ENCODE measurements at places on chromosomes 4 and X. TPM values are rescaled to one million over a fixed set of nuclear protein-coding genes. Genes with fewer than 3 reads are reported as not detected.

GRCh38 chrX:73647632-73648322 is 84.8 kb downstream of the CHIC1 start:
- DNase-seq: no peak

DNA sequence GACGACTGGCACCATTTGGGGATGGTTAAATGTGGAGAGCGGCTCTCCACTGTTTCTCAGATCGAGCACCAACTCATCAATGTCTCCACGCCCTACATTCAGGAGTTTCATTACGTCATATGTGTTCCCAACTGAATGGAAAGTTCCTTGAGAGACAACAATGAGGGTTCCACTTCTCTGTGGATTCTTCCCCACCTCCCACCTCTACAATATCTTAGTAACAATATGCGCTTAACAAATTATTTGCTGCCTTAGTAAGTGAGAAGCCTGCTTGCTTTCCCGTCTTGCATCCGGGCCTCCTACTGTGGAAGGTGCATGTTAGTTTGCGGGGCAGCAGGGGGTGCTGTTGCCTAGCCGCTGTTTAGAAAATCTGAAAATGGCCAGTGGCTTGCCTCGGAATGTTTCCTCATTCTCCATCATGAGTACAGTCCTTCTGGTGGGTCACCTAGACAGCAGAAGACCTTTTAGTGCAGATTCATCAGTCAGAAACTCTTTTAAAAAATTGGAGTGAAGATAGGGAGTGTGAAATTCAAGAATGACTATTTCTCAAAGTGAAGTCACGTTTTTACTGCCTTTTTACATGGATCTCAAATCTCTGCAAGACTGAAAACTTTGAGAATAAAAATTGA is 55.7 kb downstream of the PHOX2B start:
- peak; percentile 24 for DNase-seq

GRCh38 chrX:150627957-150628356 is 59.5 kb downstream of the MTM1 start:
- no peak for DNase-seq

- DNase-seq: no peak
Measured at GRCh38 chr4:79182209-79182608, 143.7 kb downstream of the NAA11 start.

GRCh38 chr4:129131343-129131742 is 35.4 kb downstream of the C4orf33 start:
- DNase-seq: no peak

- DNase-seq: no peak
Measured at GRCh38 chr4:176818531-176818930, 25.8 kb upstream of the VEGFC start.

GRCh38 chr4:59535541-59535940 is 1664.6 kb upstream of the ADGRL3 start:
- no peak for DNase-seq

- DNase-seq: no peak
Measured at GRCh38 chr4:83503974-83504373, 19.1 kb upstream of the ABRAXAS1 start.

DNA sequence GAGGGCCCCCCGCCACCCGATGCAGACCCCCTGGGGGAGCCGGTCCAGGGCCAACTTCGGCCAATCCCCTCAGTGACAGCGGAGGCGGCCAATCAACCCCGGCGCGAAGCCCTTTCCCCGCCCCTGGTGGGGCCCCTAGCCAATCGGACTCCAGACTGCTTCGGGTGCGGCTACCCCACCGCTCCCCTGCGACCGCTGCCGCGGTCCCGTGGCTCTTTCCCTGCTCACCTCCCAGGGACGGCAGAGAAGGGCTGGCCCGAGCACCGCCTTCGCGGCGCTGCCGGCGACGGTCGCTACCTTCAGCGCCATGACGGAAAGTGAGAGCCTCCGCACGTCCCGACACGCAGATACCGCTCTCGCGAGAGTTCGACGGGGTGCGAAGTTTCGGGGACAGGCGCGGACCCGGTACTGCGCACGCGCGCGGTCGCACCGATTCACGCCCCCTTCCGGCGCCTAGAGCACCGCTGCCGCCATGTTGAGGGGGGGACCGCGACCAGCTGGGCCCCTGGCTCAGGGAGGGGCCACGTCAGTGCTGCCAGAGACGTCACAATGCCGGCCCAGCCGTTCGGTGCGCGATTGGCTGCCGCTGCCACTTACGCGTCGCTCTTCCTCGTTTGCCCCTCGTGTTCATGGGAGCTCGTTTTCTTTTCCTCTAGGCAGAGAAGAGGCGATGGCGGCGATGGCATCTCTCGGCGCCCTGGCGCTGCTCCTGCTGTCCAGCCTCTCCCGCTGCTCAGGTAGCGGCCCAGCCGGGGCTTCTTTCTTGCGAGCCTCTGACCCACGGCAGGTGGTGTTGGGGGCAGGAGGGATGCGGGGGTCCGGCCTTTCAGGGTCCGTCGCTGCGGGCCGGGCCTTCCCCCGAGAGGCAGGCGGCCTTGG is at the start of the genes IDH3G and SSR4:
Gene IDH3G (minus strand): TSS at position 358 of the 879 bp plus-strand sequence. CDS start 49 bp downstream, at position 309.
Gene SSR4 (plus strand): TSS at position 651 of the 879 bp plus-strand sequence. CDS start 20 bp downstream, at position 671.
- DNase-seq: peak; percentile 85

DNA sequence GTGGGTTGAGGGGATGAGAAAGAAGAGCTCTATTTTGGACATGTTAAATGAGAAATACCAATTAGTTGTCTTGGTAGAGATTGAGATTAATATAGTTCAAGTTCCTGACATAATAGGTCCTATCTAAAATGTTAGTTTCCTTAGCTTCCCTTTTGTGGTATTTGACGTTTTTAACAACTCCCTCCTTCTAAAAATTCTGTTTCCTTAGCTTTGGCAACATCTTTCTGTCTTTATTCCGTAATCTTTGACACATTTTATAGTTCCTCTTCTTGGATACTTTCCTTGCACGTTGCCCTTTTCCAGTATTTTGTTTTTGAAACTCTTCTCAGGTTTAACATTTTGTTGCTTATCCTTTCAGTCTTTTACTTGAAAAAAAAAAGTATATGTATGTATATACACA is 36.9 kb downstream of the LAMTOR3 start:
- DNase-seq: no peak

DNA sequence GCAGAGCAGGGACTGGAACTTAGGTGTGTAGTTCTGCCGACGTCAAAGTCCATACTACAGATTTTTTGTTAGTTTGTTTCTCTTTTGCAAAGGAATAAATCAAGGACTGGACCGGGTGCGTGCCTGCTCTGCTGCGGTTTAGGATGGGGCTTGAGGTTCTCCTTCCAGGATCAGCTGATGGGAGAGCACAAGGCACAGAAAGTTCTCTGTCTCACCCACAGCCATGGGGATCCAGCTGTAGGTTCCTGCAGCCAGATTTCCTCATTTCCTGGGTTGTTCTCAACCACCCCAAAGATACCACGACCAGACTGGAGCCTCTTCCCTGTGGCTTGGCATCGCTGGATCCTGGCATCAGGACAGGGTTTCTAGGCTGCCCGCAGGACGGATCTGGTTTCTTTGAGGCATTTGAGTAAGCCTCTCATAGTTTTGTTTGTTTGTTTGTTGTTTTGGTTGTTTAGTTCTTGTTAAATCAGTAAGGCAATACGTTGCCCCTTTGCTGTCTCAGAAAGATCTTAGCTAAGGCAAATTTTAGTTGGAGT is 789 bp upstream of the SRPX start:
- DNase-seq: no peak

PRRG3 gene
- total RNA-seq: 17.0 TPM

PNPLA4 gene
- total RNA-seq: 10.4 TPM

SLC10A6 gene
- 10.3 TPM for total RNA-seq

NRK gene
- total RNA-seq: under 0.01 TPM

SPANXC gene
- total RNA-seq: not detected

IL21 gene
- total RNA-seq: not detected

ZFP42 gene
- total RNA-seq: not detected
